ENCODE measurements at places on chromosomes 11 and 22. TPM values are rescaled to one million over a fixed set of nuclear protein-coding genes. Genes with fewer than 3 reads are reported as not detected.

Gene ELMOD1
- 0.77 TPM for total RNA-seq

Gene P2RY2
- total RNA-seq = not detected

Gene VPREB1
- not detected for total RNA-seq

Gene DGAT2
- 3.9 TPM for total RNA-seq

Gene PACSIN3
- total RNA-seq = 33.7 TPM

Gene SLC22A8
- total RNA-seq = not detected

Gene MFRP
- not detected for total RNA-seq

Gene ALG12
- total RNA-seq = 19.7 TPM

Gene C11orf87
- total RNA-seq = not detected

All from SK-MEL-5 (cell line).